SW 1271 (cell line): ENCODE measurements at places on chromosomes 4 and X.

DNA sequence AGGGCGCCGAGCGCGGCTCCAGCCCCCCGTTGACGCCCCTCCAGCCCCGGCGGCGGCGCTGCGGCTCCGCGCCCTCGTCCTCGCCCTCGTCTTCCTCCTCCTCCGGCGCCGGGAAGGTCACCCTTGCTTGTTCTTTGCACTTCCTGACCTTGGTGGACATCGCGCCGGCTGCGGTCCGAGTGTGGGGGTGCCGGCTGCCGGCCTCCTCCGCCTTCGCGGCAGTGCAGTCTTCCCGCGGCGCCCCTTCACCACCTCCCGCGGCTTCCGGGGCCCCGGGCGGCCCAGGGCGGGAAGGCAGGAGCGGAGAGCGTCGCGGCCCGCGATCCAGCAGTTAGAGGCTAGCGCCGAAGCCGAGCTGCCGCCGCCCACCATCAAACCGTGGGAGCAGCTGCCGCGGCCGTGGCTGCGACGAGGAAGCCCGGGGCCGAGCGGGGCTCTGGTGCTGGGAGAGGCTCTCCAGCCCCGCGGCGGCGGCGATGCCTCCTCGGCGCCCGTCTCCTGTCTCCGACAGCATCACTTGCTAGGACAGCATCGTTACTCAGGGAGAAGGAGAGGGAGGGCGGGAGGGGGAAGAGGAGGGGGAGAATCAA, at the start of gene TRPC3:
TSS of gene TRPC3 (minus strand) at position 540 of the 590 bp plus-strand sequence. CDS start at position 160, 380 bp downstream.
- no peak for DNase-seq

GRCh38 chr4:67751260-67751659, 2.9 kb downstream of the GNRHR start:
- no peak for DNase-seq

DNA sequence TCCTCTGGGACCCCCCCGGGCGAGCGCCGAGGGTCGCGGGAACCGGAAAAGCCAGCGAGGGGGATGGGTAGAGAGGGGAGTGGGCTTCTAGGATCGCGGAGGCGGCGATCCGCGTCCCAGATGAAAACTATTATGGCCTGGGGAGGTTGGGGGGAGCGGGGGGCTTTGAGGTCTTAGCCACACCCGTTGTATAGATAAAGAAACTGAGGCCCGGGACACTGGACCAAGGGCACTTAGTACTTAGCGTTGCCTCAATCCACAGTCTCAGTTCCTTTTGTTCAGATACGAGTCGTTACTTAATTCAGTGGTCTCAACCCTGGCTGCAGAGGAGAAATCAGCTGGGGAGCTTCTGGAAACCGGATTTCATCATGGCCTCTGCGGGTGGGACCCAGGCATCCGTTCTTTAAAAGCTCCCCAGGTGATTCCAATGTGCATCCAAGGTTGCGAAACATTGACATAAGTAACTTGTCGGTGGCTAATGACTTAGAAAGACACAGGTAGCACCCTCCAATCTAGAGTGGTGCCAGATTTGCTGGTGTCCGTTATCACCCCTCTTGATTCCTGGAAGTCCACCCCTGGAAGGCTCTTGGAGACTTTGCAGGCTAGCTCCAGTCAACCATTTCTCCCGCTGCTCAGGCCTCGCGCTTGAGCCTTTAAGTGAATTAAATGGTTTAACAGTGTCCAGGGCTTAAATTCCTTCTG, 90.7 kb downstream of the GEMIN8 start:
- DNase-seq: no peak

- DNase-seq: no peak
Measured at GRCh38 chr4:85701861-85702321, 226.9 kb downstream of the ARHGAP24 start.

DNA sequence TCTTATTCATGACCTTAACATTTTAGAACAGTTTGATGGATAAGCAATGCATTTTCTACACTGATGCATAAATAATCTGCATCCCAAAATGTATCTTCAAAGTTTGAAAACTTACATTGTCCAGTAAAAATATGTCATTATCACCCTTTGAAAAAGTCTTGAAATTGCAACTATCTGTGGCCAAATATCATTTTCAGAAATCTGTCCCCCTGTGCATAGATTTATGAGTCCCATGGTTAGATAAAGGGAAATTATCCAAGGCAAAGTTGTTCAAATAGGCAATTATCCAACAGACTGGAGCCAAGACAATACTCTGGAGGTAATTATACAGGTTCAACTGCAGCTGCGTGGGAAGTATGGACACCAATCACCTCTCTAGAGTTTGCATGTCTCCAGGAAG, 182.5 kb upstream of the INTU start:
- DNase-seq: no peak

DNA sequence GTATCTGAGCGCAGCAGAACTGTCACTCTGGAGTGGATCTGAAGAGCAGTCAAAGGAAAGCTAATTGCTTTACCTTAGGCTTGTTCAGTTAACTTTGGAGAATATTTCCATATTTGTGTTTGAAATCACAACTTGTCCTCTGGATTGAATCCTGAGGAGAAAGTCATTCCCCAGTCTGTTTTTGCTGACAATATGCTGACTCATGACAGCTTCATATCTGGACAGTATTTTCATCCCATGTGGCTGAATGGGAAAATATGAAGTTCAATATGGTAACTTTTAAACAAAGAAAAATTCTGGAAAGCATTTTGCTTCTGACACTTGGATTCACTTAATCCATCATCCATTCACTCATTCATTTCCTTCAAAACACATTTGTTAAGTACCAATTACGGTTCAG, 46.3 kb upstream of the MAGEC3 start:
- no peak for DNase-seq

- peak; percentile 14 for DNase-seq
Measured at GRCh38 chrX:23742174-23742696, 841 bp downstream of the ACOT9 start.

DNA sequence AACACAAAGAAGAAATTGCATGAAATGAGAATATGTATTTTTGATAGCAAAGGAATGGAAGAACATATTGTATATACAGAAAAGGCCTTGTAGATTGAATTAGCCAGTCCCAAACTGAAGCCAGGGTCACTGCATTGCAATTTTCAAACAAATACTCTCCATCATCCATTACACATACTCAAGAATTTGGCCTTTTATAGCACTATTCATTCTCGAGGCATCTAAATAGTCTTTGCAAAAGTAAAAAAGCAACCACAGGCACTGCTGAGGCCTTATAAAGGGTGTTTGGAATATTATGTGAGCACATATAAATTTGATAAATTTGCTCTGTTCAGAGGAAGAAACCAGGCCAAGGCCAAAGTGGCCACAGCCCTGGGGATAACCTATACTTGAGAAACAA, 123.0 kb downstream of the ZNF827 start:
- DNase-seq: no peak

DNA sequence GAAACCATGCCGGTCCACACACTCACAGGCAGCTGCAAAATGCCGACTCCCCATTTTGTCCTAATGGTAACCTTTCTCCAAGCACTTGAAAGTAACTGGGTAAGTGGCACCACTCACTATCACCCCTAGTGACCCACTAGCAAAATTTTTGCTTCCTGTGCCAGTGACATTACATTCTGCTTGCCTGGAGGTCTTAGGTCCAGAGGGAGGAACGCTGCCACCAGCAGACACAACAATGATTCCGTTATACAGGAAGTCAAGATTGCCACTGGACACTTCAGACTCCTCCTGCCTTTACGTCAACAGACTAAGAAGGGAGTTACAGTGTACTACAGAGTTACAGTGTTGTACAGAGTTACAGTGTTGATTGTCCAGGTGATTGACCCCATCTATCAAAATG, 11.8 kb upstream of the TMEM192 start:
- DNase-seq: no peak

DNA sequence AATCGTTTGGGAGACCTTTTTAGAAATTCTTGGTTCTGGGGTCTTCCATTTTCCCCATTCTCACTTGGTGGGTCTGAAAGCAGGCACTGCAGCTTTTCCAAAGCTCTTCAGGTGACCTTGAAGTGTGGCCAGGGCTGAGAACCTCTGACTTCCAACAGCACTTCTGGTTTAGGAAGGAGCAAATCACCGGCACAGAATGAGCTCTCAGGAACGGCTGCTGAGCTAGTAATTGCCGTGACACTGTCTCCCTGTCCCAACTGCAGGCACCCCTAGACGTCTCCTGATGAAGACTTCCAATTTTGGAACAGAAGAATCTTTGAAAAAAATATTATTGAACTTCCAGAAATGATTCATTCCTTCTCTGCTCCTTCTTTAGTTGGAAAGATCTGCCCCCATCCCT, 31.3 kb downstream of the CD38 start:
- no peak for DNase-seq

DNA sequence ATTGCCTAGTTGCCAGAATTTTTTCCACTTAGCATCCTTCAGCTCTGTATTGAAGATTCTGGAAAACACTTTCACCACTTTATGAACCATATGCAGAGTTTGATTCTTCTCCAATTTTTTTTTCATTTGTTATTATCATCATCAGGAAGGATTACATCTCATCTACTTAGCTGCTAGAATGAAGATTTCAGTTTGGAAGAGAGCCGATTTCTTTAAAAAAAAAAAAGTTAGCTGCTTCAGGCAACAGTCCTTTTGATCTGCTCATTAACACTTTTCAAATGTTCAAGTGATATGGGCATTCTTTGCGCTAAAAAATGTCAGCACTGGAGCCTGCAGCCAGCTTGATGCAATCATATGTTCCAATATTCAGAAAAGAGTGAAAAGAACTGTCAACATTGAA, 76.2 kb downstream of the ANTXR2 start:
- no peak for DNase-seq

- DNase-seq: no peak
Measured at GRCh38 chr4:70747874-70748273, 26.1 kb downstream of the RUFY3 start.

DNA sequence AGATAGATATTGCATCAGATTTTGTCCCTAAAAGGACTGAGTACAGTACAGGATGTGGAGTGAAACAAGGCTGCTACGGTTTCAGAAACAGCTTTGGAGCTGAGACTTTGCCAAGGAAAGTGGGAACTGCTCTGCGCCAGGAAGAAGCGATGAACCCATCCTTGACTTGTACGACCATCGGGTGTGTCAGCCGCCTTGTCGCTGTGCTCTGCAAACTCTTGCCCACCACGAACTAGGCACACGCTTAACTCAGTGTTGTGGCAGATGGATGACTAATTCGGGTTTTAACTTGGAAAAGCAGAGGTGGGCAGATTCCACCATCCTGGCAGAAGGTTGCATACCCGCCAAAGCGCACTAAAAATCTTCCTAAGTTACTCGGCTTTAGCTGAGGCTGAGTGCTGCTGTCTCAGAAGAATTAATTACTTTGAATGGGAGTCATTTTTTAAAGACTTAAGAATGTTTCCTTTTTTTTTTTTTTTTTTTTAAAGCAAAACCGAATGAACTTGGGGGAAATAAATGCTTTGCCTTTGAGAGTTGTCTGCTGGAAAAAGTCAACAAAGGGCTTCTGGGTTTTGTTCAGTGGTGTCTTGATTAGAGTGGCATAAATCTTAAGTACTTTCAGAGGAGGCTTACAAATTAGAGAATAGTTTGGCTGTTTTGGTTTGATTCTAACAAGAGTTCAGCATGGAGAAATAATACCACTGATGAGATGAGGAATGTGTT, 69.5 kb downstream of the SHROOM2 start:
- DNase-seq: no peak

- DNase-seq: no peak
Measured at GRCh38 chrX:45872480-45872879, 671.8 kb upstream of the DIPK2B start.

- no peak for DNase-seq
Measured at GRCh38 chr4:36133658-36134057, 110.7 kb downstream of the ARAP2 start.

- DNase-seq: no peak
Measured at GRCh38 chr4:65021737-65022136, 612.5 kb upstream of the TECRL start.

DNA sequence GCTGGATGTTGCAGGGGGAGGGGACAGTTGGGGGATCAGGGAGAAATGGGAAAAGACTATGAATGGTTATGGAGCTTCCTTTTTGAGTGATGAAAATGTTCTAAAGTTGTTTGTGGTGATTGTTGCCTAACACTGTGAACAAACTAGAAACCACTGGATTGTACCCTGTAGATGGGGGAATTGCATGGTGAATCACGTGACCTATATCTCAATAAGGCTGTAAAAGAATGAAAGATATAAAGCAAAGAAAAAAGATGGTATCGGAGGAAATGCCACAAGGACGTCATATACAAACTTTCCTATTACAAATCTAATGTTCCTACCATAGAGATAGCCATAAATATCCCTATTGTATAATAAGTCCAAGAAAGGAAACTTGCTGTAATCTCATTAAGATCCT, 20.6 kb upstream of the CT55 start:
- no peak for DNase-seq

- DNase-seq: no peak
Measured at GRCh38 chrX:38656350-38656915, 95.1 kb downstream of the TSPAN7 start.

DNA sequence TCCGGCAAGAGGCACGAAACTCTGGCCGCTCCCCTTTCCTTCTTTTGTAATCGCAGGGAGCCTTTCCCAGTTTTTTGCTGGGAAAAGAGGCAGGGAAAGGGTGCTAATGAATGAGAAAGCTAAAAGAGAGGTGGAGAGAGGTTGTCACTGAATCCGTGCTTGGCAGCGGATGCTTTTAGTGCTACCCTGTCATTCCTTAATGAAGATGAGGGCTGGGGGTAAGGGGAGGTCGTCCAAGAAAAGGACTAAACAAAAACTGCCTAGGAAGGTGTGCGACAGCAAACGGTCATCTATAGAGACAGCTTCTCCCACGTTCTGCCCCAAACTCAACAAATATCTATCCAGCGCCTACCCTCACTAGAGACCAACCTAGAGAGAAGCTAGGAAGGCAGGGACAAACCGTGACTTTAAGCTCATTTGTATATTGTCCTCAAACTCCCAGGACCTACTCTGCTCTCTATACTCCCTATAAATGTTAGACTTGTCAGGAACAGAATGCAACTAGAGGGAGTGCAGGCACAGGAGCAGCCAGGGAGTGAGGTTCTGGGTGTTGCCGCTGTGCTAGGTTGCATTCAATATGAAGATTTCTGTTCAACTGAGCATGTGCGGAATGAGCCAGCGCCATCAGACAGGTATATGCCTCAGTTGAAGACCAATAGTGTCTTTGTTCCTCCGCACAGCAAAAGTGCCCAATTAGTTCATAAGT, 777 bp upstream of the CASK start:
- DNase-seq: peak; percentile 1

- no peak for DNase-seq
Measured at GRCh38 chr4:6423575-6423974, 48.8 kb downstream of the PPP2R2C start.

GRCh38 chr4:152097371-152097770, 336.6 kb upstream of the GATB start:
- no peak for DNase-seq

DNA sequence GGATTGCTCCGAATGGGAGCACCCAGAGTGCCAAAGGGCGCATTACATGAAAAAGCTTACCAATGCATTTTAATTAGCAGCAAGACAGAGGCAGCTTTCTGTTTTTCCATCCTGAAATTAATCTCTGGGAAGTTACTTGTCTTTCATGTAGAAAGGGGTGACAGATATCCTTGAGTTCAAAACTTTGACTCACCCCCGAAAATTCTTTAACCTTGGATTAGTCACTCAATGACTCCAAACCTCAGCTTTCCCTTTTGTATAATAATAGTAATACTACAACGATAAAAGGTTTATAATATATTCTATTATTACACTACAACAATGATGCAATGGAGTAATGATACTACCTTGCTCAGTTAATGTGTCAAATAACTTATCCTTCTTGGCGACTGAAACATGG, 126.3 kb downstream of the ADAMTS3 start:
- no peak for DNase-seq

GRCh38 chr4:71473541-71474240, 134.9 kb downstream of the SLC4A4 start:
- DNase-seq: no peak

- DNase-seq: no peak
Measured at GRCh38 chr4:33161202-33161601, 2441.0 kb downstream of the PCDH7 start.

- DNase-seq: no peak
Measured at GRCh38 chr4:66639361-66639760, 905.9 kb downstream of the CENPC start.
